GM06990 (cell line): ENCODE measurements at places on chromosomes 3 and 15.

DNA sequence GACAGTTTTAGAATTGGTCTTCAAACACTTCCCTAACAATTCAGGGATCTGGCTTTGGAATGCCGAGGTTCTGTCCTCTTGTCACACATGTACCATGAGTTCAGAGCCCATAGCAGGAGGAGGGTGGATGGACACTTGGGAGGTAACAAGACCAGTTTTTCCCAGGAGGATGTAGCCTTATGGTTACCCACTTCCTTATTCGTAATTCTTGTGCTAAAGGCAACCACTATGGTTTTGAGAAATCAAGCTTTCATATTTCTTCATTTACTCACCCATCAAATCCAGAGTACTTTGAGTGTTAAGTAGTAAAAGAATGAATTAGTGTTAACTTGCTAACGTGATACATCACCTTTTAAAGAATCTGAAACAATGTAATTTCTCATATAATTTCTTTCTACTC, 479.6 kb upstream of the ALCAM start:
- DNase-seq: no peak

- DNase-seq: no peak
Measured at GRCh38 chr3:104436506-104436905, 930.2 kb upstream of the ALCAM start.

DNA sequence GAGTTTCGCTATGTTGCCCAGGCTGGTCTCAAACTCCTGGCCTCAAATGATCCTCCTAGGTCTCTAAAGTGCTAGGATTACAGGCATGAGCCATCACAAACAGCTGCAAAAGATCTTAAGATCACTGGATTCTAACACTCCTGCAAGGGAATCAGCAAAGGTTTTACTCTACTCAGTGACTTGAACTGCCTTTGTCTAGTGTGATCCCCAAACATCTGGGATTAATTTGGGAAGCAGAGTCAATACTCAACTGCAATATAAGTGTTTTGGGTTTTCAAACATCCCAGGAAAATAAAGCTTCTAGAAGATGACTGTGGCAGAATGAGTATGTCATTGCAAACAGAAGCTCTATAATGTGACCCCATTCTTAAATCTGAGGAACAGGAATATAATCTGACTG, 7.2 kb downstream of the SPG21 start:
- no peak for DNase-seq

- DNase-seq: no peak
Measured at GRCh38 chr3:31432897-31433678, 99.6 kb upstream of the STT3B start.

DNA sequence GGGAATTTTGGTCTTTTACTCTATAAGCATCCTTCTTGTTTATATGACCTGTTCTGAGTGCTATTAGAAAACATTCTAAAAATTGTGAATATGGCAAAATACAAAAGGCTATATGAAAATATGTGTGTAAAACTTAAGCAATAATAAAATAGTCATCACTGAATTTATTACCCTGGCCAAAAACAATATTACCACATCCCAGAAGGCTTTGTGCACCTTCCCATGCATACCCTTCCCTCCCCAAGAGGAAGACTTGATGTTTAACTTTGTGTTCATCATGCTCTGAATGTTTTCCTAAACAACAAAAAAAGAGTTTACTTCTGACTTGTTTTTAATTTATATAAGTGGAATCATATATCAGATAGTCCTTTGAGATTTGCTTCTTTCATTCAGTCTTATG, 155.1 kb upstream of the TNIK start:
- DNase-seq: no peak

DNA sequence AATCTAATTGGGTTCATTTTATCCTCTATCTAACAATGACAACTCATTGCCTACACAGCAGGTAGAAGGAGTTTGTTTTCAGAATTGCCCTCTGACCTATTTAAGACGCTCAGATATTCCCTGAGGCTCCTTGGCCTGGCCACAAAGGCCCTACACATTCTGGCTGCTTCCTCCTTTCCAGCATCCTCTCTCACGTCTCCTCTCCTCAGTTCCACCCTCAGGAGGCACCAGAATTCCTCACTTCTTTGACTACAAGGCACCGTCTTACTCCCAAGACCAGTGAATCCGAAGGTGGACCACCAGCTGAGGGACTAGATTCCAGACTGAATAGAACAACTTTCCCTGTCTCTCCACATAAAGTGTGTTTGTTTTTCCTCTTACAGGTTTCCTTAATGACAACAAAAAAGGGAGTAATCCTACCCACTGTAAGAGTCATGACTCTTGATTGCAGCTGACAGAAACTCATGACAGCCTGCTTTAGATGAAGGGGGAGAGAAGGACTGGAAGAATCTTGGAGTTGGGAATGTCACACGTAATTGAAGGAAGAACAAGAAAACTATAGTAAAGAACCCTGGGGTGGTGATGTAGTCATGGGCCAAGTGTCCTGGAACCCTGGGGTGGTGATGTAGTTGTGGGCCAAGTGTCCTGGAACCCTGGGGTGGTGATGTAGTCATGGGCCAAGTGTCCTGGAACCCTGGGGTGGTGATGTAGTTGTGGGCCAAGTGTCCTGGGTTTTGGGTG, 22.0 kb upstream of the MUC20 start:
- no peak for DNase-seq

DNA sequence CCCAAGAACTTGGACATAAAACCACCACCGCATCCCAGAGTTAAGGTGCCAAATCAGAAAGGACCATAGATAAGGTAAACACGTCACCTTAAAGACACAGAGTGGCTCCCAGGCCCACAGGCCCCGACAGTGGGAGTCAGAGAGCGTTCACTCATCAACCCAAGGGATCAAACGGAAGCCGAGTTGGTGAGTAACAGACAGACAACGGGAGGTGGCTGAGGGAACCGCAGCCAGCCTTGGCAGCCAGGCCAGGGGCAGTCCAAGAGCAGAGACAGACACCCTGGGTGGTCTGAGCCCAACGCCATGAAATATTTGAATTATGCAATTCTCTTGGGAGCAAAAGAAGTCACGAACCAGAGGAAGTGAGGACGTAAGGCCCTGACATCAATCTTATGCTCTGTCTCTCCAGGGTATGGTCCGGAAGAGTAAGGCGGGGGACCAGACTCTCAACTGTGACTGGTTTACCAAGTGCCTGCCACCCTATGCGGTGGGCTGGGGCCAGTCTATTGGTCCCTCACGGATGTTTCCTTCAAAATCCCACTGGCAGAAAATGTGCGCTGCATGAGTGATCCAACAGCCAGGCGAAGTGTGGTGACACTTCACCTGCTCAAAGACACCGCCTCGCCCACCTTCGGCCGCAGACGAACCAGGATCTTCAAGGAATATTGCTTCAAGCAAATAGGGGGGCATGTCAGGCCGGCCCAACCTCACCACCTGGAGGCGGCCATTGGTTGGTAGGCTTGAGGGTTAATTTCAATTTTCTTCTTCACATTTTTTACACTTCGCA, 34.3 kb downstream of the TMEM44 start:
- no peak for DNase-seq

- DNase-seq: no peak
Measured at GRCh38 chr3:116440196-116440595, 5.1 kb downstream of the LSAMP start.

- no peak for DNase-seq
Measured at GRCh38 chr3:37997342-37997741, 6.8 kb downstream of the VILL start.

- DNase-seq: no peak
Measured at GRCh38 chr3:52792961-52793695, 1.5 kb upstream of the ITIH3 start.

DNA sequence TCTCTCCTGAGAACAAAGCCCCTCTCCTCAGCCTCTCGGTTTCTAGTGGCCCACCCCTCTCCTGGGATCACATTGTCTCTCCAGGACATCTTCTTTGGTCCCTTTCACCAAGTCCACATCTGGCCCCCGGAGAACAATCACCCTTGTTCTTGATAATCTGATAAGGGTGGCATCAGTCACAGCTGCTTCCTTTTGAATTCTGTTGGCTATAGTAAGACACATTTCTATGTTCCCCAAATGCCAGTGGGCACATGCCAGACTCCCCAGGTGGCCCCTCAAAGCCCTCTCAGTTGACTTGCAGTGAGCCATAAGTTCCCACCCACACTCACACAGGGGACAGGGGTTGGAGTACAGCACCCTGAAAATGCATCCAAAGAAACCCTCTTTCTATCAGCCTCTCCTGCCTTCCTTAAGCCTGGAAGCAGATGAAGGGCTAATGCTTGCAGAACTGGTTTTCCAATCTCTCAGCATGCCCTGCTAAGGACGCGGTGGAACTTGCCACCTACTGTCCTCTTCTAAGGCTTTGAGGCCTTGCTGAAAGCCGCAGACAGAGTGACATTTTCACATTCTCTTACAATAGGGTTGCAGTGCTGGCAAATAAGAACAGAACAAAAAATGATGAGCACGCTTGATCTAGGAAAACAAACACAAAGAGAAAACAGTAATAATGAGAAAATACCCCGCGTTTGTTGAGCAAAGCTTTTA, 101.3 kb upstream of the SLCO3A1 start:
- DNase-seq: no peak

DNA sequence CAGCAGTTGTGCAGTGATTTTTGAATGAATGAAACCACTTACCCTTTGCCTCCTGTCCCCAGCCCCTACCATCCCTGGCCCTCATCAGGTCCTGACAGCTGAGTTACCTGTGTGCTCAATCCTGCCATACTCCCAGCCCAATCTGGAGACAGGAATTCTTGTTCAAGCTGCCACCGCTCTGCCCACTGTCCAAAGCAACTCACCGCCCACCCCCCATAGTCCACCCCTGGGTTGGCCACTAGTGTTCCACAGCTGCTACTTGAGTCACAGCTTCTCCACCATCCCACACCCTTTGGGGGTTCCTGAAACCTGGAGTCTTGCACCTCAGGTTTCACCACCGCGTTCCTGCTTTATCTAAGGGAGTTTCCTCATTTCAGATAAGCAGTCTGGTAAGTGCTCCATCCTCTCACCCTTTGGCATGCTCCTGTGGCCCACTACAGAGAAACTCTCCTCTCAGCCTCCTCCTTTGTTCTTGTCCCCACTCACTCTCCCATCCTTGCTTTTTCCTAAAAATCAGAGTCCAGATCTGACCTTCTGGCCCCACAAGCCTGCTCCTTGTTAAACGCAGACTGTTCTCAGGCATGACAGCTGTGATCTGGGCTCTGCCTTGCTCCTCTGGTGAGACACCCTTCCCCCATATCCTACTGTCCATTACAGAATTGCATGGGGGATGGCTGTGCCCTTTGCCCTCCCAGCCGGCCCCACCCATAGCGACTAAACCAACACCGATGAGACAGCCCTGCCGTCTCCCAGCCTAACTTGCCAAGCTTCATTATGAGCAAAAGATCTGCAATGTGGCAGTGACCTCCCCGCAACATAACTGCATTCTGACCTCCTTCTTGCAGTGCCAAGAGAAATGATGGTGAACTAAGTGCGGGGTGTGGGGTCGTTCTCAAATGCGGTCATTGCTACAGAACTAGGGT, 50.0 kb downstream of the CYP19A1 start:
- DNase-seq: no peak

GRCh38 chr15:89450076-89451006, 46.0 kb downstream of the RHCG start:
- DNase-seq: no peak

- no peak for DNase-seq
Measured at GRCh38 chr3:61730056-61730455, 168.7 kb downstream of the PTPRG start.

- DNase-seq: peak; percentile 40
Measured at GRCh38 chr3:39361252-39361927, 21.8 kb upstream of the SLC25A38 start.

DNA sequence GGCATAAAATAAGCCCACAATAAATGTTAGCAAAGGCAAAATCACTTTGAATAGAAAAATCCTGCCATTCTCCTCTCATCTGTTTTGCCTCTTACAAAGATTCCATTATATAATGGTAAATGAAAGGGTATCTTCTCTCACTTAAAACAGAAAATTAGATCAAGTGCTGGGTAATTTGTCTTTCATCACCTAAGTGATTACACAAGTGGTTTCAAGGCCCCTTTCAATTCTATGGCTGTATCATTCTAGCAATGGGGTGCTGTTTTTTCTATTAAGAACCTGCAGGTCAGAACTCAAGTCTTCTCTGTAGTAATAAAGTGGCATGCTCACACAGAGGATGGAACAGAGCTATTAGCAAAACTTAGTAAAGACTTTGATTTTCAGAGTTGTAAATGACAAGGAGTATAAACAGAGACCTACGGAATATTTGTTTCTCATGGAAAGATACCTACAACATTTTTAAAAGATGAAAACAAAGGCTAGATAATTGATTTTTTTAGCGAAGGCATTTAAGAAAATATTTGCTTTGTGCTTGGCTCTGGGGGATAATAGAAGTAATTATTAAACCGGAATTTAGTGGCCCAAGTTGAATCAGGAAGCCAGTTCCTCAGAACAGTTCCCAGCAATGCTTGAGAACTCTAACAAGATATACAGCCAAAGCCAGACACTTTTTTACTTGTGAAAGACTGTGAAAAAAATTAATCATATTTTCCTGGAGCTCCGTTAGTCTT, 137.4 kb downstream of the CMSS1 start:
- DNase-seq: no peak

- DNase-seq: peak; percentile 71
Measured at GRCh38 chr15:85691350-85692240, 103.1 kb downstream of the KLHL25 start.

- DNase-seq: no peak
Measured at GRCh38 chr15:37143351-37143750, 43.0 kb upstream of the MEIS2 start.

- DNase-seq: no peak
Measured at GRCh38 chr15:68651916-68652525, 73.2 kb downstream of the CORO2B start.

DNA sequence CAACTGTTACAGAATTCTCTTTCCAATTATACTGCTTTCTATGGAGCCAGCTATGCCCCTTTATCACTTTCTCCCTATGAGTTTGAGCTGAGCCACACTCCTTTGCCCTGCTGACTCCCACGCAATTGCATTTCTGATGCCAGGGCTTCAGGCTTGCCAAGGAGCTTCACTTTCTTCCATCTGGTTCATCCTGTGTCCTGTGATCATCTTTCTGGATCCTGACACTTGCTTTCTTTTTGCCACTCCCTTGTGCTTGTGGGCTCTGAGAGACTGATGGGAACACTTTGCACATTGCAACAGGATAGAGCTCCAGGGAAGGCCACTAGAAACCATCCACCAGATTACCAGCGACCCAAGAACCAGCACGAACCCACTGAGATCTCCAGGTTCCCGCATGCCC, 77.0 kb upstream of the SEC13 start:
- DNase-seq: no peak

GRCh38 chr3:152760591-152760990, 74.3 kb upstream of the P2RY1 start:
- DNase-seq: no peak

GRCh38 chr3:187966636-187967406, 187.1 kb upstream of the LPP start:
- DNase-seq: no peak

GRCh38 chr3:70342149-70342548, 29.7 kb upstream of the MDFIC2 start:
- DNase-seq: no peak
